ENCODE measurements at places on chromosomes 16 and 17.

DNA sequence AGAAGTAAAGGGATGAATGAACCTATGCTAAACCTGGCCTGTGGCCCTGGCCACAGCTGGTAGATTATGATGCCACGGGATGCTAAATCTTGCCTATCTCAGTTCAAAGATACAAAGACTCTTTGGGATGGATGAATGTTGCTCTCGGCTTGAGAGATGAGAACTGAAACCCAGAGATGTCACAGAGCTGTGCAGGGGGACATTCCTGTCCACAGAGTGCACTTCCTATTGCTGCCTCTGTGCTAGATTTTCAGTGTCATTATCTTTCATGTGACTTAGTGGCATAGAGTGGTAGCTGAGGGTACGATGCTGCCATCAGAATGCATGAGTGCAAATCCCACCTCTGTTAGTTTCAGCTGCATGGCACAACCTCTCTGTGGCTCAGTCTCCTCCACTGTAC is 2.3 kb upstream of the MT1M start:
- DNase-seq: no peak

- DNase-seq: no peak
Observed at GRCh38 chr17:80803451-80804428, 187.9 kb upstream of the CHMP6 start.

- no peak for DNase-seq
Observed at GRCh38 chr16:3983081-3983520, 102.6 kb upstream of the CREBBP start.

DNA sequence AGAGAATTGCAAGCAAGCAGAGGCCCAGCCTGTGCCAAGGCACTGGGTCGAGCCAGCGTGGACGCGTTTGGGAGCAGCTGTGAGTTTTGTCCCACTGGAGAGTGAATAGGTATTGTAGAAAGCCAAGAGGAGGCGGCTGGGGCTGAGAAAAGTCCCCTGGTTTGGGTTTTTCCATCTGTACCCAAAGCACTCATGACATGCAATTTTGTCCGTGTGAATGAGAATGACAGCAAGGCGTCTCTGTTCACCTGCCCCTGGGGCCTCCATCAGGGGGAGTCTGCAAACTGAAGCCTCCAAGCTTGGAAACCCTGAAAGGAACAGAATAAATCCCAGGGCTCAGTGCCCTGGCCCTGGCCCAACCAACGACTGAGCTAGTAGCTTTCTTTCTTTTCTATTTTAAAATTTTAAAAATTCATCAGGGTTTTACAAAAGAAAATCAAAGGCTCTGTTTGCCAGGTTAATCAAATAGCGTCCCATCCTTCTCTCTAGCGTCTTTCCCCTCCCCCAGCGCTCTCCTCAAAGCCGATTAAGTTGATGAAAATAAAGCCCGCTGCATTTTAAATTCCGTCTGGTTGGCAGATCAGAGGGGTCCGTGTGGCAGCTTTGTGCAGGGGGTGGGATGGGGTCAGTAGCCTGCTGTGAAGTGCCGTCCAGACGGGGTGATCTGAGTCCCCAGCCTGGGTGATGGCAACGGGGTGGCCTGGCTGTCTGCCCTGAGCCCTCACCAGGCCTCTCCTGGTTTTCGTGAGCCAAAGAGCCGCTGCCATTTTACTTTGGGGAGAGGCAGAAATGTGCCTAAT is 171.0 kb downstream of the KATNIP start:
- DNase-seq: no peak

- no peak for DNase-seq
Observed at GRCh38 chr17:21125862-21126261, 902 bp upstream of the DHRS7B start.

Data from GM12864 (cell line).